ENCODE measurements at places on chromosomes 2 and 18.
A peak's percentile ranks its signal among the peaks of the same experiment; 100 is the strongest.

GRCh38 chr18:25289001-25289631, 62.9 kb downstream of the ZNF521 start:
- no peaks in the 10 kb centered on the region for H3K4me1 ChIP-seq
- no peak overlapping the region for H3K4me3 ChIP-seq
- H3K27me3 ChIP-seq = no peaks in the 10 kb centered on the region
- no peaks in the 10 kb centered on the region for H3K36me3 ChIP-seq
- DNase-seq = no peak

DNA sequence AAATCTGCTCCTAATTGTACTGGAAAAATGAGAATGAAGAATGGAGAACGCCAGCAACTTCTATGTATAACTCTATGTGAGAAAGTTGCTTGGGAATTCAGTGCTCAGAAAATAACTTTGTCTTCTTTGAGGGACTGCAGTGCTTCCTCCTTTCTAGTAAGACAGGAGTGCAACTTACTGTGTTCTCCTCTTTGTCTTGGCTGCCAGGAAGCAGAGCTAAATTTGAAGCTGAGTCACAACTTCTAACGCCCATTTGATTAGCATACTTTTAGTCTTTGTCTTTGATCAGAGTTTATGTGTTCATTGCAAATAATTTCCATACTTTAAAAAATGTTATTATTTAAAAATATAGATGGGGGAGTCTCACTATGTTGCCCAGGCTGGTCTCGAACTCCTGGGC, 6.6 kb downstream of the ARHGAP25 start:
- peaks cover 71% of the 10 kb centered on the region for H3K36me3 ChIP-seq
- no peak overlapping the region for H3K4me3 ChIP-seq
- peak overlapping the region; percentile 77 for H3K27ac ChIP-seq
- no peak for DNase-seq

- peaks cover 9% of the 10 kb centered on the region for H3K27me3 ChIP-seq
- H3K4me3 ChIP-seq = no peak overlapping the region
- no peak for DNase-seq
- H3K4me1 ChIP-seq = peaks cover 22% of the 10 kb centered on the region
- H3K27ac ChIP-seq = no peak overlapping the region
- no peaks in the 10 kb centered on the region for H3K36me3 ChIP-seq
Measured at GRCh38 chr18:23887035-23887434, 127.5 kb upstream of the TTC39C start.

- H3K27ac ChIP-seq = no peak overlapping the region
- DNase-seq = no peak
- no peaks in the 10 kb centered on the region for H3K4me1 ChIP-seq
- H3K27me3 ChIP-seq = no peaks in the 10 kb centered on the region
- H3K36me3 ChIP-seq = no peaks in the 10 kb centered on the region
Measured at GRCh38 chr2:107685421-107685986, 141.2 kb upstream of the RGPD4 start.

DNA sequence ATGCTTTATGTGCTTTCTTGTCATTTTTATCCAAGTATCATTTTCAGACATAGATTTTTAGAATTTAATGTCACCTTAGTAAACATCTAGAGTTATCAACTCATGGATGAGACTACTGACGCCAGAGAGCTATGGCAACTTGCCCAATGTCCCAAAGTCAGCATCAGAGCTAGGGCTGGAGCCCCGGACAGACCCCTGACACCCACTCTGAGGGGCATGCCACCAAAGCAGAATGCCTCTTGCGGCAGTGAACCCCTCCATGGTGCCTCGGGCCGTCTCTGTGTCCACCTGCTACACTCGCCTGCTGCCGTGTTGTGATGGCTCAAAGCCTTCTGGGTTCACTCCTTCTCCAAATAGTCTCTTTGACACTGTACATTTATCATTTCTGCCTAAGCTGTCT, 5.4 kb downstream of the SIGLEC15 start:
- H3K27ac ChIP-seq = no peak overlapping the region
- H3K27me3 ChIP-seq = peaks cover 51% of the 10 kb centered on the region
- DNase-seq = no peak
- no peaks in the 10 kb centered on the region for H3K36me3 ChIP-seq

GRCh38 chr2:8918412-8918811, 81.0 kb upstream of the KIDINS220 start:
- no peak overlapping the region for H3K4me3 ChIP-seq
- no peak overlapping the region for H3K27ac ChIP-seq
- H3K27me3 ChIP-seq = no peaks in the 10 kb centered on the region
- no peak for DNase-seq

DNA sequence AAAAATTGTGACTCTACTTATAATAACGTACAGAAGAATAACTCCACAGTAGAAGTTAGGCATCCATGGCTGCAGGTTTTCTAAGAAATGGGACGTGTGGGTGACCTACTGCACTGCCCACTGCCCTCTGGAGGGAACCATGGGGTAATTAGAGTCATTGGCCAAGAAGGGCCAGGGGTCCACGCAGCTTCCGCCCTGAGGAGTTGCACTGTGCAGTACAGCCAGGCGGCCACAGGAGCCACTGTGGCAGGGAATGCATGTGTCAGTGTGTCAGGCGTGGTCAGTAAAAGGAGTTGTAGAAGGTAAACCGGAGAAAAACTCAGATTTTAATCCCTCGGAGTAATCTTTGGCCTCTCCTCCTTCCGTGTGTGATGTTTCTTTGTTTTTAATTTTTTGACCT, 24.8 kb downstream of the NCK2 start:
- H3K4me1 ChIP-seq = peaks cover 99% of the 10 kb centered on the region
- no peak overlapping the region for H3K4me3 ChIP-seq
- peaks cover 78% of the 10 kb centered on the region for H3K36me3 ChIP-seq
- H3K27me3 ChIP-seq = no peaks in the 10 kb centered on the region
- DNase-seq = no peak

DNA sequence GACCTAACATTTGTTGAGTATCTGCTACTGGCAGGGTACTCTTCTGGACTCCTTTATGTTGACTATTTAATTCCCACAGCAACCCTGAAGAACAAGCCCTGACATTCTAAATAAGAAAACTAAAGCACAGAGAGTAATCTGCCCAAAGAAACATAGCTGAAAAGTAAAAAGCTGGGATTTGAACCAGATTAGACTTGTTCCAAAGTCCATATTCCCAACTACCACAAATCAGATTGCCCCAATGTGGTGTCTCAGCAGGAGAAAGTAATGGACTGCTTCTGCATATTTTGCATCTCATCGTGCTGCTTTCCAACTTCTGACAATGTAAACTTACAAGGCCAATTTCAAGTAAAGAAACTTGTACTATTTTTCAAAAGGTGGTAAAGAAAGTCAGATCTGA, 56.5 kb downstream of the SEPTIN10 start:
- H3K27ac ChIP-seq = no peak overlapping the region
- peaks cover 3% of the 10 kb centered on the region for H3K4me1 ChIP-seq
- peaks cover 7% of the 10 kb centered on the region for H3K27me3 ChIP-seq
- H3K36me3 ChIP-seq = no peaks in the 10 kb centered on the region
- H3K4me3 ChIP-seq = no peak overlapping the region

GRCh38 chr2:3449086-3449485, 69.6 kb downstream of the TRAPPC12 start:
- H3K27ac ChIP-seq = no peak overlapping the region
- H3K36me3 ChIP-seq = peaks cover 21% of the 10 kb centered on the region
- DNase-seq = no peak
- H3K4me3 ChIP-seq = no peak overlapping the region
- H3K27me3 ChIP-seq = no peaks in the 10 kb centered on the region

DNA sequence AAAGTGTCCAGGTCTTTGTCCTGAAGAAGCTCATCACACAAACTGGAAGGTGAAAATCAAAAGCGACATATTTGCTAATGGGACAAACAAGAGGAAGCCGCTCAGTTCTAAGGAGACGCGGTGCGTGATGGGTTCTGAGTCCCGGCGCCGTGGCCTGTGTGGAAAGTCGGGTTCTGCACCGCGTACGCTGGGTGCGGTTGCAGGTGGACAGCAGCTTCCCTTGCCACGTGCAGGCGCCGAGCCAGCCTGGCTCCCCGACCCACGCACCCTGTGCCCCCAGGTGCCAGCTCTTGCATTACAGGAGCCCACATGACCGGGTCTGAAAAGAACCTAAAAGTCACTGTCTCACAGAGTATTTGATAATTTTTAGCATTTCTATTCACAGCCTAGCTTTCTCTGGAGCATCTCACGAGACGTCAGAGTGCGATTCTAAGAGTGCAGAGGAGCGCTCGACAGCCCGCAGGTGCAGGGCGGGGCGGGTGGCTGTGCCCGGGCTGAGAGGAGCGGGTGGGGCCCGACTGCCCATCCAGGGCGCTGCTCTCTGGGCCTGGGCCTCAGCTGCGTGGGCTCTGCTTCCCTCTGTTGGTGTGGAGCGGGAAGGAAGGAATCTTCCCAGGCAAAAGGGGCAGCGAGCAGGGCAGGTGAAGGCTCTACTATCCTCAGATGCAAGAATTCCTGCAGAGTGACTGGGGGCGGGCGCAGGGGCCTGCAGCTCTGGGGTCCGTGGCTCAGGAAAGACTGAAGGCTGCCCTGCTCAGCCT, 39.4 kb downstream of the MYT1L start:
- H3K27me3 ChIP-seq = no peaks in the 10 kb centered on the region
- H3K4me3 ChIP-seq = no peak overlapping the region
- no peak for DNase-seq
- no peaks in the 10 kb centered on the region for H3K36me3 ChIP-seq
- no peaks in the 10 kb centered on the region for H3K4me1 ChIP-seq
- no peak overlapping the region for H3K27ac ChIP-seq

- H3K27ac ChIP-seq = no peak overlapping the region
- H3K36me3 ChIP-seq = peaks cover 46% of the 10 kb centered on the region
- no peaks in the 10 kb centered on the region for H3K27me3 ChIP-seq
- DNase-seq = no peak
- no peak overlapping the region for H3K4me3 ChIP-seq
- H3K4me1 ChIP-seq = peaks cover 66% of the 10 kb centered on the region
Measured at GRCh38 chr2:69594341-69594740, 49.2 kb downstream of the AAK1 start.

DNA sequence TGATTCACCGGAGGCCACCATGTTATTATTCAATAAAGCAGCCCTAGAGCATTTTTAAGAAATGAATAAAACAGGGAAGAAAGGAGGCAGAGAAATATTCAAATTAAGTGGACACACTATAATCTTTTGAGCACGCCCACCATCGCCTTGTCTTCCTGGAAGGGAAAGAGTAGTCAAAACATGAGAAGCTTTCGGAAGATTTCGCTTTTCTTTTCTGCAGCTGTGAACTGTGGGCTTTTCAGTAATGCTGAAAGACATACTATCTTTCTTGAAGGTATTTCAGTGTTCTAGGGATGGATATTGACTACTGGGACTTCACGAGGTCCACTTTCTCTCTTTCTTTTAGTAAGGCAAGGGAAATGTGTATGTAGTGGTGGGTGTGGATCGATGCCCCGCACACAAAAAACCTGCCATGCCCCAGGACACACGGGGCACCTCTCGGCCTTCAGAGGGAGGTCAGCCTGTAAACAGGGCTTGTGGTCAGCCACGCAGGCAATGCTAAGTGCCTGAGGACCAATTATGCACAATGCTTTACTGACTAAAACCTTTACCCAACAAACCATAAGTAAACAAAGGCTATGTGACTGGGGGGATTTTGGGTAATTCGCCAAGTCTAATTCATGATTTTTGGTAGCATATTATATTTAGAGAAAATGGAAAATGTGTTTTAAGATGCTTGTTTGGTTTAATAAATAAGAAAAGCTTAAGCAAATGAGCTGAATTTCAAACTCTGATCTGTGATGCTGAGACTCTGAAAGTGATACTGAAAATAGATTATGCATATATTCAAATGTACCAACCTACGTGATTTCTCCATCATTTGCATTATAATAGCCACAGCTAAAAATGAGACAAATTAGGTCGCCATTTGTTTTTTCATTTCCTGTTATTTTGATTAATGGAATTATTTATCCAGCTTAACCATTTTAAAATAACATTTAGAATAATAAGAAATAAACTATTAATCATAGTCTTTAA, 130.5 kb downstream of the ZNF516 start:
- no peak for DNase-seq
- H3K4me1 ChIP-seq = peaks cover 14% of the 10 kb centered on the region
- H3K4me3 ChIP-seq = no peak overlapping the region
- H3K36me3 ChIP-seq = peaks cover 1% of the 10 kb centered on the region
- H3K27ac ChIP-seq = no peak overlapping the region
- peaks cover 7% of the 10 kb centered on the region for H3K27me3 ChIP-seq

- peaks cover 2% of the 10 kb centered on the region for H3K27me3 ChIP-seq
- no peak for DNase-seq
Measured at GRCh38 chr2:236862961-236863728, 222.5 kb upstream of the COPS8 start.

DNA sequence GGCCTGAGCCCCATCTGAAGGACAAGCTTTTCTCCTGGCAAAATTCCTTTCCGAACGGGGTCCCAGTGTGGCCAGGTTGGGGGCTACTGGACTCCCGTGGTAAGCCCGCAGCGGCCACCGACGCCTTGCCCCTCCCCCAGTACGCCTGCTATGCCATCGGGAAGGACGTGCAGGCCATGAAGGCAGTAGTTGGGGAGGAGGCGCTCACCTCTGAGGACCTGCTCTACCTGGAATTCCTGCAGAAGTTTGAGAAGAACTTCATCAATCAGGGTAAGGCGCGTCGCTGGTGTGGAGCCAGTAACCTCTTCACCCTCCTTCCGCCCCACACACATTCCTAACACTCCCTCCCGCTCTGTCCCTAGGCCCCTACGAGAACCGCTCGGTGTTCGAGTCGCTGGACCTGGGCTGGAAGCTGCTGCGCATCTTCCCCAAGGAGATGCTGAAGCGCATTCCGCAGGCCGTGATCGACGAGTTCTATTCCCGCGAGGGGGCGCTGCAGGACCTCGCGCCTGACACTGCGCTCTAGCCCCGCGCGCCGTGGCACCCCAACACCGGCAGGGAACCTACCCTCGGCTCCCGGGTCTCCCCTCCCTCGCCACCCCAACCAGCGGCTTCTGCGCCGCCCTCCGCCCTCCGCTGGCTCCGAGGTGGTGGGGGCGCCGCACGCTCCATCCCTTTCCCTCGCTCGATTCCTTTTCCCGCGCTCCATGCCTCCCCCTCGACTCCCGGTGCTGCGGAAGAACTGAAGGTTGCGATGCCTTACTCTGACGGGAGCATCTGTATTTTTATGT, 13.6 kb upstream of the ANKRD53 start:
- peaks cover 6% of the 10 kb centered on the region for H3K4me1 ChIP-seq
- H3K27ac ChIP-seq = no peak overlapping the region
- no peaks in the 10 kb centered on the region for H3K36me3 ChIP-seq
- H3K27me3 ChIP-seq = peaks cover 64% of the 10 kb centered on the region
- peak; percentile 87 for DNase-seq

GRCh38 chr2:66553370-66553769, 118.4 kb downstream of the MEIS1 start:
- DNase-seq = no peak
- H3K27ac ChIP-seq = no peak overlapping the region
- no peaks in the 10 kb centered on the region for H3K4me1 ChIP-seq
- H3K36me3 ChIP-seq = no peaks in the 10 kb centered on the region

DNA sequence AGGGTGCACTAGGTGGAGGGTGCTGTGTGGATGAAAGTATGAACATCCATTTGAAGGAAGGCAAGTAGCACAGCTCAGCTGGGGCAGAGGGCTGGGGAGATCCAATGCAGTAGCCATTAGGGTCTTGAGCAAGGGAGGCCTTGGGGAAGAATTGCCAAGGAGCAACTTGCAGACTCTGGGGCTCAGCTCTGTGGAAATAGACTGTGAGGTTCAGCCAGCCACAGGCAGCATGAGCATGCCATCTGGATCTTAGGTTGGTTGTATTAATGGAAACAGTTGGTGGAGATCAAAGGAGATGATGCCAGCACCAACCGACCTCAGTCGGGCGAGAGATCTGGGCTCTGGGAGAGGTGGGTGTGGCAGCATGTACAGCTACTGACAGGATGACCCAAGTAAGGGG, 5.6 kb downstream of the ZAP70 start:
- no peaks in the 10 kb centered on the region for H3K27me3 ChIP-seq
- peak overlapping the region; percentile 96 for H3K27ac ChIP-seq
- H3K36me3 ChIP-seq = peaks cover 80% of the 10 kb centered on the region
- peaks cover 76% of the 10 kb centered on the region for H3K4me1 ChIP-seq
- peak overlapping the region; percentile 85 for H3K4me3 ChIP-seq
